Right hindlimb (tissue), 1 donor: ENCODE measurements at places on chromosomes 7 and 10.

DNA sequence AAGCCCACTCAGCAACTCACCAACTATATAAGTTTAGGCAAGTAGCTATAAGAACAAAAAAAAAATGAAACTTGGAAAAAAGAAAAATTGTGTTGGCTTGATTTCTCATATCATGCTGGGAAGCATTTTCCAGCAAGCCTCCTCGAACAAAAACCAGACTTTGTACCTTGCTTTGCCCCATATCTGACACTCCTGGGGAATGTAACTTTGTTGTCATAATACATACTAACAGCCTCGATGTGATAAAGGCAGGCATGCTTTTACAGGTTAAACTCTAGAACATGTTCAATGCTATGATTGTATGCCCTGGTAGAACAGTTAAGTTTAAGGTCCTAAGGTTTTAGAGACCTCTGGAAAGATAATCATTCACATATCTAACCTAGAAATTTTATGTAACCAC is 11.6 kb downstream of the CFAP43 start:
- no peak for DNase-seq

DNA sequence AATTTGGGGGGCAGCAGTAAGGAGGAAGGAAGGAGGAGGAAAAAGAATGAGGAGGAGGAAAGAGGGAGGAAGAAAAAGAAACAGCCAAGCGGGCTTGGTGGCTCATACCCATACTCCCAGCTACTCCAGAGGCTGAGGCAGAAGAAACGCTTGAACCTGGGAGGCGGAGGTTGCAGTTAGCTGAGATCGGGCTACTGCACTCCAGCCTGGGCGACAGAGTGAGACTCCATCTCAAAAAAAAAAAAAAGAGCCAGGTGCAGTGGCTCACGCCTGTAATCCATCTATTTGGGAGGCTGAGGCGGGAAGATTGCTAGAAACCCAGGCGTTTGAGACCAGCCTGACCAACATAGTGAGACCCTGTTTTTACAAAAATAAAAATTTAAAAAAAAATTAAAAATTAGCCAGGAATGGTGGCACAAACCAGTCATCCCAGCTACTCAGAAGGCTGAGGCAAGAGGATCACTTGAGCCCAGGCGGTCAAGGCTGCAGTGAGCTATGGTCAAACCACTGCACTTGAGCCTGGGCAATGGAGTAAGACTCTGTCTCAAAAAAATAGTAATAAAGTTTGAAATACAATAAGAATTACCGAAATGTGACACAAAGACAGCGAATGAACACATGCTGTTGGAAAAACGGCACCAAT is 14.1 kb upstream of the CRCP start:
- no peak for DNase-seq

- no peak for DNase-seq
These were observed 74.4 kb downstream of the INPP5A start for GRCh38 chr10:132611986-132612385.

- no peak for DNase-seq
These were observed 350 bp upstream of the ZNF37A start for GRCh38 chr10:38093816-38094157.

- no peak for DNase-seq
These were observed 201.5 kb downstream of the CDK14 start for GRCh38 chr7:90797596-90797995.

DNA sequence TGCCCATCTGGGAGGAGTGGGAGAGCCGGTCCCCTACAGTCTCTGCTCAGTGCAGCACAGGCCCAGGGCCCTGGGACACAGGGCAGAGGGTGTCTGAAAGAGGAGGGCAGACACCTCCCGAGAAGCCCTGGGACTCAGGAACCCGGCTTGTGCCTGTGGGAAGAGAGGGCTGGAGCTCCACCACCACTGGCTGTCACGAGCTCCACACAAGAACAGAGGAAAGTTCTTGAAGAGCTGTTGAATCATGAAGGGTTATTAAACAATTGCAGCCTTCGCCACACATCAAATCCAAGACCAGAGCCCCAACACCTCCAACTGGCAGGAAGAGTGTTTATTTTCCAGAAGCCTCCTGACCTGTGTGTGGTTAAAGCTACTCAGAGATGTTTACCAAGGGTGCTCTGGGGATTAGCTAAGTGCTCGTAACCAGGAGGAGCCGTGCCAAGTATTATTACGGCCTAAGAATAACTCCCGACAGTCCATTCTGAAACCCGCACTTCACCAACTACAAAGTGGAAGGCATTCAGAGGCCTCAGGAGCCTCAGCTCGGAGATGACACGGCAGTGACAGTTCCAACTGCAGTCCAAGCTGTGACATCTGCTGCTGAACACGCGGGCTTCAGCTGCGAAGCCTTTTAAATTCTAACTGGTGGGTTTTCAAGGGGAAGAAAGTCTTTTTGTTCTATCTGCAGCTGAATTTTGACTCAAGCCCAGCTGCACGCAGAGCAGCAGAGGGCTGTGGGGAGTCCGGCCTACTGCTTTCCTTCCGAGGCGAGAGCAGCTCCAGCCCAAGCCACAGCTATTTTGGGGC is 75.1 kb downstream of the MAD1L1 start:
- peak; percentile 73 for DNase-seq

DNA sequence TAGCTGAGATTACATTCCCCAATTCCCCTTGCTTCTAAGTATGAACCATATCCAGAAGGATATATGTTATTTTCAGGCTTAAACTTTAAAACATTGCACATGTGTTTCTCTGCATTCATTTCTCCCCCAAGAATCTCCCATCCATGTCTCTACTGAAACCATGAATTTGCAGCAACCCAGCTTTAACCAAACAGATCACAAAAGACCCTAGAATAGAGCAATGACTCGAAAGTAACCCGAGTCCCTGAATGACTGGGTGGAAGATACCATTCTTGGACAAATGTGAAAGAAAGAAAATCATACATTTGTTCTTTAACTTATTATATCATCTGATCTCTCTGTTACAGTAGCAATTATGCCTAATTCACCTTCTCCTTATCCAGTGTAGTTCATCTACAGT is 278.7 kb downstream of the IPMK start:
- DNase-seq = no peak
